ENCODE measurements at places on chromosomes 3 and 15. TPM values are rescaled to one million over a fixed set of nuclear protein-coding genes. Genes with fewer than 3 reads are reported as not detected.

Gene MUC20
- total RNA-seq, result 0.29 TPM

Gene OXSR1
- 57.3 TPM for total RNA-seq

Gene CHL1
- not detected for total RNA-seq

Gene PODXL2
- 1.3 TPM for total RNA-seq

Gene CLRN1
- not detected for total RNA-seq

Measured in activated naive CD8-positive, alpha-beta T cell treated with anti-CD3 and anti-CD28 coated beads for 36 hours (primary cell).